Stimulated activated CD8-positive, alpha-beta memory T cell treated with anti-CD3 and anti-CD28 coated beads, Interleukin-4, amount 100 ng/mL, for 1 hour (primary cell): ENCODE measurements at places on chromosomes 7 and 10.

DNA sequence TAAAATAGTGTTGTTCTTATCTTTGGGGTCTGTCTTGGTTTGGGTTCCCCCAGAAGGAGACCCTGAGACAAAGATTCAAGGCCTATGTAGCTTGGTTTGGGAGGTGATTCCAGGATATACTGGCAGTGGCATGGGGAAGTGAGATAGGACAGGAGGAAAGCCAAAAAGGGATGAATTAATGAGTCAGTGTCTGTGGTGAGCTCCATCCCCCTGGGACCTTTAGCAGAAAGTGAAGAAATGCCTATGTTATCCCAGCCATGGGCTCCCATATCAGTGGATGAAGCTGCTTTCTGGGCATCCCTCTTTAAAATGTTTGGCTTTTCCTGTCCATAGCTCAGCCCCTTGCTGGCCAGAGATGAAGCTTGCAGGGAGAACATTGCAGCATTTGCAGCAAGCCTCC, 217.0 kb upstream of the CTBP2 start:
- no peak for DNase-seq

DNA sequence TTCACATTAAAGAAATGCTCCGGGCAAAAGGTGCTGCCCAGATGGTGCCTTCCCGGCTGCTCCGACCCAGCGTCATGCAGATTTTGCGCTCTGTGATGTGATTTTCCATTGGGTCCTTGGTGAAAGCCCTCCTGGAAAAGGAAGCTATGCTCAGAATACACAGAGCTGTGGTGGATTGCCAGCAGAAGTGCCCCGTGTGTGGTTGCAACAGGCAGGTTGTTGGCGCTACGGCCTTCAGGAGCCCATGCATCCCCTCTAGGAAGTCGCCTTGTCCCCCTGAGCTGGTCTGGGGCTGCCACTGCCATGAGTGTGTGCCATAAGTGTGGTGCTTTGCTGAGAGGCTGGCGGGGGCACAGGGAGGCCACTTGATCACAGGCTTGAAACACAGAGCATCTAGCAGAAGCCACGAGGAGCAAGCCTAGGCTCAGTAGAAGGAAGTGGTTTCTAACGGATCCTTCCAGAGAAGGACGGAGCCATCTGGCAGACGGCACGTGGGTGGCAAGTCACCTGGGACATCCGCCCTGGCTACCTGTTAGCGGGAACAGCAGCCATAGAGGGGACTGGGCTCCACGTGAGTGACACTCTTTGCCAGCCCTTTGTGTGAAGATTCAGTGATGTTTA, 210.9 kb downstream of the CUX1 start:
- no peak for DNase-seq

DNA sequence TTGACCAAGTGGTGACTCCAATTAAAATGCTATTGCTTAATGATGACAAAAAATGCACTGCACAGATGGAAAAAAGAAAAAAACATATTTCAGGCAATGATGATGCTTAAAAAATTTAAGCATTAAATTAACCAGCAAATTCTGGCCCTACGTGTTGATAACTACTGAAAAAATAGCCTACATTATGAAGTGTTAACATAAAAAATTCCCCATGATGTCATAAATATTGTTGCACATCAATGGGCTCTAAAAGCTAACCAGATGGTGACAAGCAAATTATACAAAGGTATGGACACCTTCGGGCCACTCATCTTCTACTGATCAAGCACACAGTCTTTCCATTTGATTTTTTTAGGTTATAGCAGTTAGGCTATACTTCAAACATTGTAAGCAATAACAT, 267.4 kb downstream of the PARD3 start:
- DNase-seq = no peak

GRCh38 chr7:114765331-114766040, 156.4 kb upstream of the MDFIC start:
- DNase-seq = no peak

DNA sequence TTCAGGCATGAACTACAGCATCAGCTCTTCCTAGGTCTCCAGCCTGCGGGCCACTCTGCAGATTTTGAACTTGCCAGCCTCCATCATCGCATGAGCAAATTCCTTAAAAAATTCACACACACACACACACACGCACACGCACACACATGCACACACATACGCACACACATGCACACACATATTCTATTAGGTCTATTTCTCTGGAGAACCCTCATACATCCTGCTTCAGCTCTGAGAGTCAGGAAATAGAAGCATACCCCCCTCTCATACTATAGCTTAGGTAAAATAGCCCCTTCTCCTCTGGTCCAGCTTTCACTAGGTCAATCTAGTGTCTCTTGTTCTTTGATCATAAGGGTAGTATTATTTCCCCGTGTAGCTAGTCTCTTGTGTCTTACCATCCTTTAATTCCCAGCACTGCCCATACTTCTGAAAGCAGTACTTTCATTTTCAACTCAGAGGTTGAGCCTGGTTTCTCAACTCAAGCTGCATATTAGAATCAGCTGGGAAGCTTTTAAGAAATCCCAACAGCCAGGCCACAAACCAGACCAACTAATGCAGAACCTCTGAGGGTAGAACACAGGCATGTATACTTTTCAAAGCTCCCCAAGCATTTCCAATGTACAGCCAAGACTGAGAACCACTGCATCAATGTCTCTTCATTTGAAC, 30.9 kb upstream of the ITGB8 start:
- no peak for DNase-seq

DNA sequence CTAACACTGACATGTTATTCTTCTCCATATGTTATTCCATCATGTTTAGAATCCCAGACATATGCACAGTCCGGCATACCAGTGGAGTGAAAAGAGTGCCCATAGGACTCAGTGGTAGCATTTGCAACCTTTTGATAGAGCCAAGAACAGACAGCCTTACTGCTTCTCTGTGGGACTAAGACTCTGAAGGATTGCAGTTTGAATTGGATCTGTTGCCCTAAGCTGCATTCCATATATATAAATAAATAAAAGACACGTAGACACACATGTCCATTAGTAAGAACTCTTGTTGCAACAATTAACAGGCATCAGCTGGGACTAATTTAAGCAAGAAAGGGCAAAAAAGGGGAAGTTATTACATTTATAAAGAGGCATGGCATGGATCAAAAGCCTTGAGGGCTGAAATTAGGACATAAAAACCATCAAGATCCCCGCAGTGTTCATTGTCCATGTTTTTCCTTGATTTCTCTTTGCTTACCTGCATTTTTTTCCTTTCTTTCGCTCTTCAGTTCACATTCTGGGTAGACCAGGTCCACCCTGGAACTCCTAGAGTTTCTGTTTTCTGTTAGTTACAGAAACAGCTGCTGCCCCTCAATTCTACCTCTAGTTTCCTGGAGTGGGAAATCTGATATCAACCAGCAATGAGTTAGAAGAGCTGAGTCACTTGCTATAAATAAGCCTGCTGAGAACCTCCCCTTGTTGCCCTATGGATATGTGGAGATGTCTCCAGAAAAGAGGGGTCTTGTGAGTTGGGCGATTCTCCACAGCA, 132.4 kb downstream of the SORCS1 start:
- DNase-seq = no peak

DNA sequence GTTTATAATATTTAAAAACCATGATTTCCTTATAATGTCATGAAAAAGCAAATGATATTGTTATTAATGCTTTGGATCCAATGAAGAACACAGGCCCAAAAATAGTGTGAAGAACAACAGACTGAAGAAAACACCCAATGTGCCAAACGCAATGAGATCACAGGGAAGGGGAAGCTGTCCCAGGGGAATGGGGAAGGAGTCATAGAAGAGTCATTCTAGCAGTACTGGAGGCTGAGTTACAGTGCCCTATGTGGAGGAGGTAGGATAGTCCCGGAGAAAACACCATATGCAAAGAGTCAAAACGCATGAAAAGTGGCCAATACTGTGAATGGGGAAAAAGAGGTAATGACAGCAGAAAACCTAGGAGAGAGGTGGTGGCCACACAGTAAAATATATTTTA, 50.9 kb downstream of the TPK1 start:
- no peak for DNase-seq

DNA sequence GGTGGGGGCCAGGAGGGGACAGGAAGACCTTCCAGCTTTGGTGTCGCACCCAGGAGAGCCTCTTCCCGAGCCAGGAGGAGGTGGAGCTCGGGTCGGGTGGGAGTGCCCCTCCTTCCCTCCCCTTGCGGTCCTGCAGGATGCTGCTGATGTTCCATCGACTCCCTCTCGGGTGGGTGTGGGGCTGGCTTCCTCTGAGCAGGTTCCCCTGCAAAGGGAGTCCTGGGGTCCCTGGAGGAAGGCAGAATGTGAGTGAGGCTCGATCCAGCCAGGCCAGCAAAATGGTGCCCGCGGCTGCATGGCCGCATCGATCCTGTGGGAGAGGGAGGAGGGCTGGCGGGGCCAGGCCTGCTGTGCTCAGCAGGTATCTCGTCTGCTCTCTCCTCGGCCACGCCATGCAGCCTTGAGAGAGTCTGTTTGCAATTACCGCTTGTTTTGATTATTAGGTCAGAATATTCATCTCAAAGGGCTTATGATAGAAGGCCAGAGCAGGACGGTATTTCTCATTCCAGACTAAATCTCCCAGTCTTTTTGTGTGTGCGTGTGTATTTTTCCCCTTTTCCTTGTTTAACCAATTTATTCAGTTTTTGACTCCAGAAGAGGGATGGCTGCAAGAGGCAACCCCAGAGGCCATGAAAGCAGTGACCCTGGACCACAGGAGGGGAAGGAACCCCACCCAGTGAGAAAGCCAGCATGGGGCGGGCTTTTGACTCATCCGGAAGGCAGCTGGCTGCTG, 137.3 kb upstream of the ZMIZ1 start:
- no peak for DNase-seq

DNA sequence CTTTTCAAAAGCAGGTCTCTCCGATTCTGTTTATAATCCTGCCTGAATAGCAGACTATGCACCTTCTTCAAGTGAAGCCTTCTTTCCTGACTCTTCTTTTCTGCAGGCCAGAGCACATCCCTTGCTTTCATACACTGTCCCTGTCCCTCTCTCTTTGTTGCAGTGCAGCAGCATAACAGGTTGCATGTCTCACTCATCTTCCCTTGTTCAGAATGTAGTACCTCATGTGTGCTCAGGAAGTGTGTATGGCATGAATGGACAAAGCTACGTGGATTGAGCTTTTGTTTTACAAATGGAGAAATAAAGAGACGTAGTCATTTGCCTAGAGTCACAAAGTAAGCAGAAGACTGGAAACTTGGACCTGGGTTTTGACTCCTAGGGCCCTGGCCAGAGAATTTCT, 68.0 kb downstream of the PTPRZ1 start:
- no peak for DNase-seq

GRCh38 chr7:47198159-47198558, 383.8 kb downstream of the TNS3 start:
- DNase-seq = no peak

GRCh38 chr7:66894463-66895080, 26.5 kb upstream of the TMEM248 start:
- DNase-seq = no peak

GRCh38 chr10:4242561-4243035, 457.6 kb upstream of the KLF6 start:
- no peak for DNase-seq
